ENCODE measurements at places on chromosomes 16 and 17.
A peak's percentile ranks its signal among the peaks of the same experiment; 100 is the strongest.

DNA sequence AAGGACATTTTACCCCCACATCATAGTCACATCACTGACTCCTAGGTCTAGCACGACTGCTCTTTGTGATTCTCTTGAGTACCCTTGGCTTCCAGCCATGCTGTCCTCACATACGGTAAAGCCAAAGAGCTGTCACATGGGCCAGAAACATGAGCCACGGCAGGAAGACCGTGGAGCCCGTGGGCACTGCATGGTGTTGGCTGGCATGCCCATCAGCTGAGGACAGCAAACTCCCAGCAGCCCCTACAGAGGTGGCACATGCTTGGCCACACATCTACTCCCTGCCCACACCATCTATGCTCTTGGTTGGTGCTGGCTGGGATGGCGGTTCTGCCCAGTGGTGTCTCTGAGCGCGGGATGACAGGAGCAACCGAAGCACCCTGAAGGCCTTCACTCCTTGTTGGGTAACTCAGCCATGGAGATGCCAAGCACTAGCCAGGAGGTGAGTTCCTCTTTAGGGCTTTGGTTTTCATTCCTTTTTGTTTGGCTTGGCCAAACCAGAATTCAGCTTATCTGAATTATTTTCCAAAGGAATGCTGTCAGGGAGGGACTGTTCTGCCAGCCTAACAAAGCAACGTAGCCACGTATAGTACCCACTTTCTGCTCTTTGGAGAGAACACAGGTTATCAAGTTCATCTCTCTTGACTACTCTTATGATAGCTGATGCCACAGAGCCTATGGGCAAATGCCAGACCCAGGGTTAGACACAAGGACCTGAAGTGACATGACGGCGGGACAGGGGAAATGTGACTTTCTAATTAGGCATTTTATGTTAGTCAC, 10.0 kb downstream of the TNFAIP1 start:
- no peak for DNase-seq

DNA sequence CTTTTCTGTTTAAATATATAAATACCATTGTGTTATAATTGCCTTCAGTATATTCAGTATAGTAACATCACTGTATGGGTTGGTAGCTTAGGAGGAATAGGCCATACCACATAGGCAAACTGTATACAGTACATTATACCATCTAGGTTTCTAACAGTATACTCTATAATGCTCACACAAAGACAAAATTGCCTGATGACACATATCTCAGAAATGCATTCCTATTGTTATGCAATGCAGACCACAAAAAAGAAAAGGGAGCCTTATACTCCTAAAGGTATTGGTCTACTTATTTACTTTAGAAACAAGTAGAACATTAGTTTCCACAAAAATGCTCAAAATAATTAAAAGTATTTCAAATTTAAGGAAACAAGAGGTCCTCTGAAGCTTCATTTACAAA, 47.9 kb downstream of the SETD6 start:
- DNase-seq, result no peak

- DNase-seq, result no peak
Measured at GRCh38 chr17:41748275-41748674, 13.8 kb upstream of the HAP1 start.

- no peak for DNase-seq
Measured at GRCh38 chr17:77316191-77316641, 175.4 kb downstream of the SEC14L1 start.

DNA sequence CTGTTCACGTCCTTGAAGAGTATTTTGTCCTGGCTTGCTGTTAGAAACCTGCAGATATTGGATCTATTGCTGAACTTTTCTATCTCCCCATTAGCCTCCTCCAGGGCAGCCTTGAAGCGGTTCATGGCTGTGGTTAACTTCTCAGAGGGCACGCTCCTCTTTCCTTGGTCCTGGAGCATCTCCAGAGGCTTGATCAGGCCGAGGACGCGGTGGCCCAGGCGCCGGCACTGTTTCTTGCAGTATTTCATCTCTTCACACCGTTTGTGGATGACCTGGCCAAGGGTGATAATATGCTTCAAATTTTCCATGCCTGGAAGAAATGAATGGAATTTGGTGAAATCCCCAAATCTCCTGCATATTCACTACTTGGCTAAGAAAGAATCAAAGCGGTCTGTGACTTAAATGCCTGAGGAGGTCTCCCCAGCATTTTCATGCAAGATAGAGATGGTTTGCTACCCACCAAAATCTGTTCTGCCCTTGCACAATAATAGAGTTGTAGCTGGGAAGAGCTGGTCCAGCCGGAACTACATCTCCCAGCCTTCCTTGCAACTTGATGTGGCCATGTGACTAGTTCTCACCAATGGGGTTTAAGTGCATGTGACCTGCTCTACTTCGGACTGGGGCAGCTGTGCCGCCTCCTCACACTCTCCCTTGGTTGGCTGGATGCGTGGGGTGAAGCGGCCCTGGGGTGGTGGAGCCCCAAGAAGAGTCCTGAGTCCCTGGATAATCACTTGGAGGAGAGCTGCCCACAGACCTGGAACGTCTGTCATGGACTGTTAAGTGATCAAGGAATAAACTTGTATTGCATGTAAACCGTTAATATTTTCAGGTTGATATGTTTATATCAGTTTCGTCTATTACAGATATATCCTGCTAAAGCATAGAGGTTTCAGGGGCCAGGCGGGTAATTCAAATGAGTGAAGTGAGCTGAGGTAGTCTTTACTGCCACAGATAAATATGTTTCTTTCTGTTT, 4.9 kb downstream of the MLKL start:
- peak; percentile 95 for DNase-seq

GRCh38 chr17:62791235-62791734, 16.8 kb downstream of the MARCHF10 start:
- DNase-seq, result no peak

GRCh38 chr16:60771138-60771537, 1265.1 kb downstream of the CDH8 start:
- DNase-seq, result no peak

- DNase-seq, result no peak
Measured at GRCh38 chr17:76565728-76566612, 19.7 kb downstream of the ST6GALNAC2 start.

GRCh38 chr17:1486802-1487695, 5.4 kb downstream of the MYO1C start:
- DNase-seq, result no peak

- no peak for DNase-seq
Measured at GRCh38 chr16:58843675-58844074, 109.6 kb upstream of the GOT2 start.

GRCh38 chr17:41885733-41886132, 20.5 kb upstream of the KLHL11 start:
- DNase-seq, result no peak

DNA sequence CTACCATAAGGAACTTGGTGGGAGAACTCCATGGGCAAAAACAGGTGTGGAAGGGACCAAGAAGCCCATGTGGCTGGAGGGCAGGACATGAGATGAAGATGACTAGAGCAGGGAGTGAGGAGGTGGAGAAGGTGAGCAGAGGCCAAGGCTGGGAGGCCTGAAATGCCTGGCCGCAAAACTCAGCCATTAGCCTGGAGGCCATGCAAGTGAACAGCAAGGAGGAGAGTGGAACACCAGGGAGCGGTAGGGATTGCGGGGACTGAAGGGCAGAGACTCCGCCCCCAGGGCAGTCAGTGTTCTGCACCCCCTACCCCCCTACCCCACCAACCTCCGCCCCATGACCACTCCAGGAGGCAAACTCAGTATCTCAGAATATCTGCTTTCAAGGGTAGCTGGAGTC, 17.0 kb downstream of the BCL7C start:
- DNase-seq, result no peak

DNA sequence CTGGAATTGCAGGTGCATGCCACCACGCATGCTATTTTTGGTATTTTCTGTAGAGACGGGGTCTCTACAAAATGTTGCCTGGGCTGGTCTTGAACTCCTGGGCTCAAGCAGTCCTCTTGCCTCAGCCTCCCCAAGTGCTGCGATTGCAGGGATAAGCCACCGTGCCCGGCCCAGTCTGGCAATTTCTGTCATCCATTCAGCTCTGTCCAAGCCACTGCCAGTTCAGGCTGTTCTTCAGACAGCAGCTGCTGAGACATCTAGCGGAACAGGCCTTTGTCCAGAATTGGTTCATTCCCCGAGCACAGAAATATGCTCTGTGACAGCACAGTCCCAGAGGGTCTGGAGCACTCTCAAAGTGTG, 5.4 kb downstream of the SLC47A1 start:
- DNase-seq, result no peak

DNA sequence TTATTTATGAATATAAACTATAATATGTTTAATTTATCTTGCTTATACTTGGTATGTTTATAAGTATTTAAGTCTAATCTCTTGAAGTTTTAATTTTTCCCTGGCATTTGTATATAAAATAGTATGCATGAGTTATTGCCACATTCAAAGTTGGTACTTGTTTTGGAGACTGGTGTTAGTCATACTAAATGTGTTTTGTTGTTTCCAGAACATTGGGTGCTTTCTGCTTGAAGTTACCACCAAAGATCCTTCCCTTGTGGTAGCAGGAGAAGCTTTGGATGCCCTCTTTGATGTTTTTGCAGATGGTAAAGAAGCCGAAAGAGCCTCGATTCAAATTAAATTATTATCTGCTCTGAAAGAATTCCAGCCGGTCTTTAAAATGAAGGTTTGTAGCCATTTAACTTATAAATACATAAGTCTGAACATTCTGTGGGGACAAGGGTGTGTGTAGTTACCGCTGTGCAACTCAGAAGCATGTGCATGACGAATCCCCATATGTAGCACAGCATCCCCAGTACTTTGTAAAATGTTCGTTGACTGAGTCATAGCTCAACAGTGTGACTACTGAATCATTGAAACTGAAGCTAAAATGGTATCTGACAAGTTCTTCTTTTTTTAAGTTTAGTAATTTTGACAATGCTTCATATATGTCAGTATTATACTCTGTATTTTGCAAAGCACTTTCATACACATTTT, 36.4 kb downstream of the HEATR3 start:
- no peak for DNase-seq

- DNase-seq, result no peak
Measured at GRCh38 chr17:57970710-57971109, 15.5 kb upstream of the CUEDC1 start.

GRCh38 chr17:65193716-65194293, 56.6 kb downstream of the RGS9 start:
- DNase-seq, result no peak

DNA sequence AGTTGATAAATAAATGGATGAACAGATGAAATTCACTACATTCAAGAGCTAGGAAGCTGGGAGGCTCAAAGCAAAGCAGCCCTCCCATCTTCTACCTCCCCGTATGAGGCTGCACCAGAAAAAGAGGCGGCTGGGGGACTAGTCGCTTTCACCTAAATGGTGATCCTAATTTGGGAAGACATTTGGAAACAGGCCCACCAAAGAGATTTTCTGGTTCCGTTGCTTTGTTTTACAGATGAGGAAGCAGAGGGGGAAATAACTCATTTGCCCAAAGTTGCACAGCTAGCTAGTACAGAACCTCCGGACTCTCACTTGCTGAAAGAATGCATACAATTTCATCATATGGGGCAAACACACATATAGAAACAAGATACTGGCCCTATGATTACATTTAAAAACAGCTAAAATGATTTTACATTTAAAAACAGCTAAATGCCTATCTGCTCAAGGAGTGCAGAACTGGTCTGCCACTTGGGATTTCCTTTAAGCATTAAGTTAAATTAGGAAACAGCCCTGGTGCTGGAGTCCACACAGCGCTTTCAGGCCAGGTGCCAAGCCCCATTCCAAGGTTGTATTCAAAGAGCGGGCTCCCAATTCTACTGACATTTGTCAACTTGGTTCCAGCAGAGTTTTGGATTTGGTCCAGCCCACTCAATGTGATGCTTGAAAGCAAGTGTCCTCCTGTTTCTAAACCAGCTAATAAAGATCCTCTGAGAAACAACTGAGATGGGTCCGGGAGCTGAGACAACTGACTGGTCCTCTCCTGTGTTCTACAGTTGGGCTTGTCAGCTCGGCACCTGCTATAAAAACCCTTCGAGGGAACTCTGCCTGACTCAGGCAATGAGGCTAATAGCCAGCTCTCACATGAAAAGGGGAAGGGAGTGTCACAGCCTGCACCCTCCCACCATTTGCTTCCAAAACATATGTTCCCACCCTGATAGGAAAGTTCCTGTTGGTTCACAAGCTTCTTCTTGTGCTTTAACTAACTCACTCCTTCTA, 11.7 kb downstream of the ERN1 start:
- DNase-seq, result no peak

GRCh38 chr17:51258756-51259563, 889 bp downstream of the MBTD1 start:
- DNase-seq, result no peak

DNA sequence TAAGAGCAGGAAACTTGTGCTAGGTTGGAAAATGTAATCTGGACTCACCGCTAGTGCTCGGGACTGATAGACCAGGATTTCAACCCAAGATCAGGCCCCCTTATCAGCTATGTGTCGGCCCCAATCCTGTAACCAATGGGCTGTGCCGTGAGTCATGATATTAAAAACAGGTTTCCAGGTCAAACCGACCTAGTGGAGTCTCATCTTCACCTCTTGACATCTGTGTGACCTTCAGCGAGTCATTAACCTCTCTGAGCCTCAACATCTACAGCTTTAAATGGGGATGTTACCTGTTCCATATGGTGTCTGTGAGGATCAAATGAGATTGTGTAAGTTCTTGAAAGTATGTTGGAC, 512 bp downstream of the PMM2 start:
- DNase-seq, result no peak

GRCh38 chr17:82917699-82918345, 78.0 kb upstream of the ZNF750 start:
- no peak for DNase-seq

GRCh38 chr17:41968676-41969075, 2.1 kb downstream of the CNP start:
- no peak for DNase-seq

DNA sequence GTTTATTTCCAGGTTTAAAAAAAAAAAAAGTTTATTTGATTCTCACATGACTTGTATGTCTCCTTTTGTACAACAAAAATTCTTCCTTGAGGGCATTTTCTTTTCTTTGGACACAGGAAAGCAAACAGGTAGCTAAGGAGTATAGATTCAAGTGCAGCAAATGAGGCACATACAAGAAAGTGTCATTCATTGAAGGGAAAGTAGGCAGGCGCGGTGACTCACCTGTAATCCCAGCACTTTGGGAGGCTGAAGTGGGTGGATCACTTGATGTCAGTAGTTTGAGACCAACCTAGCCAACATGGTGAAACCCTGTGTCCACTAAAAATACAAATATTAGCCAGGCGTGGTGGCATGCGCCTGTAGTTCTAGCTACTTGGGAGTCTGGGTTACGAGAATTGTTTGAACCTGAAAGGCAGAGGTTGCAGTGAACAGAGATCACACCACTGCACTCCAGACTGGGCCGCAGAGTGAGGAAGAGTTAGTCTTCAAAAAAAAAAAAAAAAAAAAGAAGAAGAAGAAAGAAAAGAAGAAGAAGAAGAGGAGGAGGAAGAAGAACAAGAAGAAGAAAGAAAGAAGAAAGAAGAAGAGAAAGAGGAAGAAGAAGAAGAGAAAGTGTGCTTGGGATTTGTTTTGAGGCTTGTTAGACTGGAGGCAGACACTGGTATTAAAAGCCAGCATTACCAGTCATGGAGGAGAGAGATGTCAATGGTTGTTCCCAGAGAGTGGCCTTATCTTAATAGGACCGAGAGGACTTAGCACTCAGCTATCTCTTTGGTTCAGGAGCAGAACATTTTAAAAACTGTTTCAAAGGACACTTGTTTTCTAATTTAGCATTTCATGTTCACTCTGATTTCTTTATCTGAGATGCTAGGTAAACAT, 19.7 kb downstream of the GINS3 start:
- DNase-seq, result no peak

GRCh38 chr17:40433551-40434415, 9.5 kb upstream of the IGFBP4 start:
- DNase-seq, result no peak

GRCh38 chr17:32621612-32622312, 135.0 kb downstream of the CDK5R1 start:
- DNase-seq, result no peak

GRCh38 chr16:70726892-70727361, 41.1 kb upstream of the MTSS2 start:
- no peak for DNase-seq
